Bronchial smooth muscle cell (primary cell): ENCODE measurements at places on chromosomes 7 and 10. TPM values are rescaled to one million over a fixed set of nuclear protein-coding genes. Genes with fewer than 3 reads are reported as not detected.

The FAM25C gene
- total RNA-seq = not detected in 2 replicates

The ABCB8 gene
- total RNA-seq = 17.8 and 20.8 TPM in 2 replicates

The HYAL4 gene
- not detected in 2 replicates for total RNA-seq

The AKR1C2 gene
- total RNA-seq = 48.6 and 96.5 TPM in 2 replicates

The GNGT1 gene
- not detected in 2 replicates for total RNA-seq

The ACSM6 gene
- total RNA-seq = not detected in 2 replicates

The LMBR1 gene
- 24.8 and 45.1 TPM in 2 replicates for total RNA-seq

The SFTPD gene
- total RNA-seq = not detected in 2 replicates
